ENCODE measurements at places on chromosomes 16 and 17. TPM values are rescaled to one million over a fixed set of nuclear protein-coding genes. Genes with fewer than 3 reads are reported as not detected.

DNA sequence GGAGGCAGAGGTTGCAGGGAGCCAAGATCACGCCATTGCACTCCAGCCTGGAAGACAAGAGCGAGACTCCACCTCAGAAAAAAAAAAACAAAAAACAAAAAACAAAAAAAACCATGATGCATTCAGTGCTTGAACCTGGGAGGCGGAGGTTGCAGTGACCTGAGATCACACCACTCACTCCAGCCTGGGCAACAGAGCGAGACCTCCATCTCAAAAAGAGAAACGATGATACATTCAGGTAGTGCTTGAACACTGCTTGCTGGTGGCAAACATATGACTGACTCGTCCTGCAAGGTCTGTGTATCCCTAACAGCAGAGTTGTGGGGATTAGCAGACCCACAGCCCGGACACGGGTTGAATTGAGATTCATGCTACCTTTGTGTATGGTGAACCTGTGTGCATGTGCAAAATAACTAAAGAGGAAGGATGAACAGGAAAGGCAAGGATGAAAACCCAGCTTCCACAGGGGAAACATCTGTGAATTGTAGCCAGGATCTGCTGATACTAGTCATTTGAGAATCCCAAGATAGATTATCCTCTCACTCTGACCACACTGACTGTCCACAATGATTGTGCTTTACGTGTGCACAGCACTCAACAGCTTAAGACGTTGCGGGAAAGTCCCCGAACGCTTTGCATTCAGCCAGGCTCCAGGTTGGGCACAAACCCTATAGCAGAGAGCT is 52.4 kb upstream of the MRPS23 start:
- H3K36me3 ChIP-seq, result no peaks in the 10 kb centered on the region
- H3K27me3 ChIP-seq, result no peaks in the 10 kb centered on the region
- no peaks in the 10 kb centered on the region for H3K4me1 ChIP-seq
- H3K4me3 ChIP-seq, result no peak overlapping the region
- H3K27ac ChIP-seq, result peak overlapping the region; percentile 48

- H3K36me3 ChIP-seq, result no peaks in the 10 kb centered on the region
- no peaks in the 10 kb centered on the region for H3K27me3 ChIP-seq
- H3K4me3 ChIP-seq, result peak overlapping the region; percentile 57
- H3K4me1 ChIP-seq, result no peaks in the 10 kb centered on the region
- DNase-seq, result no peak
Measured at GRCh38 chr17:32487473-32488176, 832 bp downstream of the CDK5R1 start.

DNA sequence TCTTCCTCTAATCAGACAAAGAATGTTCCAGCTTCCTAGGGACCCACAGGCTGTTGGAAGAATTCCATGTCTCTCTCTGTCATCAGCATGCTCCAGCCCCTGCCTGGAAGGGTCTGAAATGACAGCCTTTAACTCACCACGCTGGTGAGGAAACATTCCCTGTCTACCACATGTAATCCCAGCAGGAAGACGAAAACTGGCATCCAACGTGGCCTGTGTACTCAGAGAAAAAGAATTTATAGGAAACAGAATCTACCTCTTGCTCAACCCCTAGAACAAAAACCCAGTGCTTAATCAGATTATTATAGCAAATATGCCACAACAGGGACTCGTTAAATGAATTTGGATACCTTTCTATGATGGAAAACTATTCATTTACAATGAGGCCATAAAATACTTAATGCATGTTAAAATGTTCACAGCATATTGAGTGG is 147.3 kb upstream of the FOXF1 start:
- no peak overlapping the region for H3K27ac ChIP-seq
- no peaks in the 10 kb centered on the region for H3K4me1 ChIP-seq
- peak; percentile 42 for DNase-seq

Gene SCIMP
- total RNA-seq, result 6.1 TPM

- no peaks in the 10 kb centered on the region for H3K36me3 ChIP-seq
- H3K27ac ChIP-seq, result no peak overlapping the region
- no peak overlapping the region for H3K4me3 ChIP-seq
- H3K4me1 ChIP-seq, result no peaks in the 10 kb centered on the region
- DNase-seq, result no peak
- no peaks in the 10 kb centered on the region for H3K27me3 ChIP-seq
Measured at GRCh38 chr16:31344712-31345111, 10.3 kb upstream of the ITGAX start.

Gene HOXB3
- total RNA-seq, result 20.0 TPM

Data from aorta (tissue), 5 donors.